Fibroblast of skin of right quadriceps (primary cell): ENCODE measurements at places on chromosomes 5 and 9.

DNA sequence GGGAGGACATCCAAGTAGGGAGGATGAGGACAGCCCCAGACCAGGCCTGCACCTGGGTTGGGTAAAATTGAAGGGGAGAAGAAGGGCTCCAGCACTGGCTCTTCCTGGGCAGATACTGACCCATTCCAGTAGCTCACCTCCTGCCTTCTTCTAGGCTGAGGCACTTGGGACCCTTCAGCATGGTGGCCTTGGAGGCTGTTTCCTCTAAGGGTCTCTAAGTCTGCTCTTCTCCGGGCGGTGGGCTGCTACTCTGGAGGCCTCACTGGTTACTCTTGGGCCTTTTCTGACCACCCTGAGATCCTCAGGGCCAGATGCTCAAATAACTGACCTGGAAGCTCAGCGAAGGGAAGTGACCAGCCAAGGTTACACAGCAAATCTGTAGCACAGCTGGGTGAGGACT lies 2.8 kb upstream of the TIFAB start:
- DNase-seq: no peak

DNA sequence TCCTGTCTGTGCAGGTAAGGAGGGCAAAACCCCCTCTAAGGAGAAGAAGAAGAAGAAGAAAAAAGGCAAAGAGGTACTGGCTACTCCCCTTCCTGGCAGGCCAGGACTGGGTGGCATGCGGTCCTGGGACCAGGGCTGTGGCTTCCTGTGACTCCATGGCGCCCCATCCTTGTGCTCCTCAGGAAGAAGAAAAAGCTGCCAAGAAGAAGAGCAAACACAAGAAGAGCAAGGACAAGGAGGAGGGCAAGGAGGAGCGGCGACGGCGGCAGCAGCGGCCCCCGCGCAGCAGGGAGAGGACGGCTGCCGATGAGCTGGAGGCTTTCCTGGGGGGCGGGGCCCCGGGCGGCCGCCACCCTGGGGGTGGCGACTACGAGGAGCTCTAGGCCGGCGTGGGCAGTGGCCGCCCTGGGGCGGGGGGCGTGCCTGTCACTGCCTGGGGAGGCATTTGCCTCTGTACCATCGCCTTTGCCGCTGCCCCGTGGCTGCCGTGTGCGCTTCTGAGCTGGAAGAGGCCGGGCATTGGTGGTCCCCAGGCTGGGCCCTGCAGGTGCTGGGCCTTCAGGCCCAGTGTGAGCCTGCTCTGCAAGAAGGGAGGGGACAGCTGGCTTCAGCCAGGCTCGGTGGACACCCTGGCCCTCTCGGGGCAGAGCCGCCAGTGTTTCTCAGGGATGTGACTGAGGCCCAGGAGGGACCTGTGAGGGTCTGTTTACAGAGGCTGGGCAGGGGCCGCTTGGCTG lies 2.0 kb upstream of the AJM1 start:
- DNase-seq: no peak

GRCh38 chr9:95004411-95005277 lies 278.1 kb downstream of the AOPEP start:
- no peak for DNase-seq

- no peak for DNase-seq
Measured at GRCh38 chr5:103275851-103276250, 17.3 kb downstream of the MACIR start.

DNA sequence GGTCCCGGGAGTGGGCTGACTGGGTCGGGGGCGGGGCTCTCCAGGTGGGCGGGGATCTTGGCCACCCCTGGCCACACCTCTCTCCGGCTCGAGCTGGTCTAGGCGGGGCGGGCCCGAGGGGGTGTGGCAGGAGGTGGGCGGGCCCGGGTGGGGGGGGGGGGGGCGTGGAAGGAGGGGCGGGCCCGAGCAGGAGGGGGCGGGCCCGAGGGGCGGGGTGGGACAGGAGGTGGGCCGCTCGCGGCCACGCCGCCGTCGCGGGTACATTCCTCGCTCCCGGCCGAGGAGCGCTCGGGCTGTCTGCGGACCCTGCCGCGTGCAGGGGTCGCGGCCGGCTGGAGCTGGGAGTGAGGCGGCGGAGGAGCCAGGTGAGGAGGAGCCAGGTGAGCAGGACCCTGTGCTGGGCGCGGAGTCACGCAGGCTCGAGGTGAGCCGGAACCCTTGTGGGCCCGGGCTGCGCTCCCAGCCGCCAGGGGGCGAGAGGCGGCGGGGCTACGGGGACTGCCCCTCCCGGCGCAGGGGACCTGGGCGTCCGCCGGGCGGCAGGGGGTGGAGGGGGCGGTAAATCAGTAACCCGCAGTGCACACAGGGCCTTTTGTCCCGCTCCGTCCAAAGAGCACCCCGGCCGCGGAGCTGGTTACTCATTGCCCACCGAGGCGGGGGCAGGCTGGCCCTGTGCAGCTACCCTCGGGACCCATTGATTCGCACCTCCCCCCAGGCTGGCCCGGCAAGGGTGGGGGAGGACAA lies at the start of gene FGFR4:
Gene FGFR4 (plus strand): TSS at position 262 of the 744 bp plus-strand sequence. CDS start 2,688 bp downstream, outside the sequence.
- DNase-seq: peak; percentile 63

GRCh38 chr5:154962494-154962893 lies 21.6 kb downstream of the MRPL22 start:
- peak; percentile 49 for DNase-seq

DNA sequence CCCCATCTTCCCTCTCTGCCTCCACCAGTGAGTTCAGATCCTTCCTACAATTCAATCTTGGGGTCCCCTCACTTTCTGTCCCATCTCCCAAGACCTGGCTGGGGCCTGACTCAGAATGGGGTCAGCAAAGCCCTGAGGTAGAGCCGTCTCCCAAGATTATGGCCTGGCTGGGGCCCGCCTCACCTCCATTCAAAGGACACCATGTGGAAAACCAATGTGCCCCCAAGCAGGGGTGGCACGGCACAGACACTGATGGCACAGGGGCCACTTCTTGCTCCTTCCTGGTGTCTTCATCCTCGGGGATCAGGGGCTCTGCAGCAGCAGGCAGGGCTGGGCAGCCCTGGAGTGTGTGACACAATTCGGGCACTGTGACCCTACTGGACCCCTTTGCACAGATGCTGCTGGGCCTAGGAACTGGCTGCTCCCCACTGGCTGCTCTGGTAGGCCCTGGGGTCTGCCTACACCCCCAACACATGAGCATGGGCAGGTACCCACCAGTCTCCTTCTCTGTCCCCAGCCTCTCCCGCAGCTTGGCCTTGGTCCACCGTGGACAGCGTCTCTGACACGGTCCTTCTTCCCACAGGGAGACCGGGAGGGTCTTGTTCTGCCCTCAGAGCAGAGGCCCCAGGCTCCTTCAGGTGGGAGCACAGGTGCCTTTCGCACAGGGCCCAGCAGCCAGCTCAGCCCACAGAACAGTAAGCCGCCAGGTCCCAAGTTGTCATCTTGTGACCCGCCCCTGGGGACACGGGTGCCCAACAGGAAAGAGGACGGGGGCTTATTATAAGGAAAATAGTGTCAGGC lies 89.5 kb downstream of the ADAMTS2 start:
- DNase-seq: no peak

DNA sequence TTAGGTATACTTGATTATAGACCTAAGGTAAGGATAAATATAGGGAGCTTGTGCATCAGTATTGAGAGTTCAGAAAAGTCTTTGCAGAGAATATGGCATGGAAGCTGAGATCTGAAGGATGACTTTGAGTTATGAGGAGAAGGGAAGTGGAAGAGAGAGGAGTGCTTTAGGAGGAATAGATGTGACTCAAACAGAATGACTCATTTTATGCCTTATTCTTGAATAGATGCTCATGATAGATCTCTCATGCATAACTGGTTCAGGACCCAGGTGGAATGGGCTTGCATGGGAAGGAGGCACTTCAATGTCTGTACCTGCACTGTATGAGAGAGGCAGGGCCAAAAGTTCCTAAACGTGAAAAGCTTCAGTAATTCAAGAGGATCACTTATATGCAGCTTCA lies 103.3 kb downstream of the CWC27 start:
- peak; percentile 9 for DNase-seq

DNA sequence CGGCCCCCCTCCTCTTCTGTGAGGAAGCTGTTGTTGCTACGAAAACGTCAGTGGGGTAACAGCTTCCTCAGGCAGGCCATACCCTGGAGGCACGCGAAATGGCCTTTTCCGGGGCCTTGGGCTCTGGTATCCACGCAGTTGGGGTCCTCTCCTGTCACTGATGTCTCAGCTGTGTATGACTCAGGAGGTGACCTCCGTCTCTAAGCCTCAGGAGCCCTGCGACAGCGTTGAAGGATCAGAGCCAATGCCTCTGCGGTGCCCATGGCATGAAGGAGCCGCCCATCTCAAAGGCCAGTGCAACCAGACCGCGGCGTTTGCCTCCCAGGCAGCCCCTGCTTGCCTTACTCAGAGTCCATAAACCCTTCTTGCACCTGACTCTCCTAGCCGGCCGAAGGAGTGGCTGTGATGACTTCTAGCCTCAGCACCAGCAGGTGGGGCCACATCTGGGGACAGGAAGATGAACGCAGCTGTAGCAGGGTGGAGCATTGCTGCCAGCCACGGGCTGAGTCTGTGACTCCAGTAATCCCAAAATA lies 1.0 kb upstream of the MXD3 start:
- DNase-seq: no peak

- no peak for DNase-seq
Measured at GRCh38 chr9:115010874-115011273, 80.5 kb upstream of the TNFSF8 start.

- DNase-seq: no peak
Measured at GRCh38 chr9:111149018-111149759, 110.9 kb upstream of the LPAR1 start.

DNA sequence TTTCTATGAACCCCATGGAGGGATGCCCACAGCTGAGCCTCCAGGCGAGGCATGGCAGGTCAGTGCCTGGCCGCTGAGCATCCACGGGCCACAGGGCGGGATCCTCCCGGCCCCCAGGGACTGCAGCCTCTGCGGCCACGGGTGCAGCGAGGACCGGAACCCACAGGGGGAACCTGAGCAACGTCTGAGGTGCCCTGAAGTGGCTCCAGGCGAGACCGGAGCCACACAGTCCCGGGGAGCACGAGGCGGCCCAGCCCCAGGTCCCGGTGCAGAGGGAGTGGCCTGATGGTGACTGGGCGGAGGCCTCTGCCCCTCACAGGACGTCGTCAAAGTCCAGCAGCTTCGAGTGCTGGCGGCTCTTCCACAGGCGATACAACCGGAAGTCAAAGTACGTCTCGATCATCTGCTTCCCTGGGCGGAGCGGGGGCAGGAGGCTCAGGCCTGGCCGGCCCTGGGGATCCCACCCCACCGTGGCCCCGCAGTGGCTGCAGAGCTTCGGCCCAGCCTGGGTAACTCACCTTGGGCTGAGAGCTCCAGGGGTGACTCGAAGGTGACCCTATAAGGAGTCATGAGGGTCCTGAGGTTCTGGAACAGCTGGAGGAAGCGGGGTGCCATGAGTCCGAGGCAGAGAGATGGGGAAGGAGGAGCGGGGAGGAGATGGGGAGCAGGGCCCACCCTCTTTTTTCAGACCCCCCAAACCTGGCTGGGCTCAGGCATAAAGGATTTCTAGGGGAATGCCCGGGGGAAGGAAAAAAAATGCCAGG lies 8.1 kb upstream of the ENTPD8 start:
- no peak for DNase-seq

- no peak for DNase-seq
Measured at GRCh38 chr9:133201424-133202144, 7.5 kb downstream of the OBP2B start.
